Hepatocyte (in vitro differentiated cells): ENCODE measurements at places on chromosomes 16 and 17.

- DNase-seq = no peak
Measured at GRCh38 chr16:70804153-70804733, 3.3 kb upstream of the VAC14 start.

GRCh38 chr17:72985882-72986720 is 106.4 kb downstream of the SLC39A11 start:
- DNase-seq = peak; percentile 81

- no peak for DNase-seq
Measured at GRCh38 chr17:65220732-65221131, 83.6 kb downstream of the RGS9 start.

- no peak for DNase-seq
Measured at GRCh38 chr16:67678354-67679023, 11.9 kb downstream of the C16orf86 start.

DNA sequence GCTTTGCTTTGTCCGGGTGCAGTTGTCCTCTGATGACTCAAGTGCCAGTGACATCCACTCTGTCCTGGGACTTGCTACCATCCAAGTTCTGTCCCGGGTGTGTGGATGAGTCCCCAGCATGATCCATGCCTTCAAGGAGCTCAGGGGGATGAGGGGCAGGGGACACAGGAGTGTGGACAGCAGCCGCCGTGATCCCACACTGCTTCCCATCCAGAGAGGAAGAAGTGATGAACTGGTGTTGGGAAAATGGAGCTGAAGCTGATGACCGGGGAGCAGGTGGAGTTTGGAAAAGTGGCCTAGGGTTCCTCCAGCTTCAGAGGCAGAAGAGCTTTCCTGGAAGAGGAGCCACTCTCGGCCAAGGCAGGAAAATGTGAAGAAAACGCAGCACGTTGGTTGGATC is 249.6 kb upstream of the TNRC6C start:
- DNase-seq = no peak

GRCh38 chr16:3643095-3643730 is 11.3 kb upstream of the DNASE1 start:
- DNase-seq = peak; percentile 4

GRCh38 chr16:27980076-27980775 is 83.3 kb downstream of the GSG1L start:
- DNase-seq = no peak

- DNase-seq = peak; percentile 98
Measured at GRCh38 chr17:81911277-81911961, at the start of gene PCYT2. Gene PCYT2, minus strand, starts transcription at chr17:81911399. Its CDS starts 44 bp downstream, at chr17:81911355.

- DNase-seq = no peak
Measured at GRCh38 chr17:68205808-68206720, 41.8 kb upstream of the AMZ2 start.

DNA sequence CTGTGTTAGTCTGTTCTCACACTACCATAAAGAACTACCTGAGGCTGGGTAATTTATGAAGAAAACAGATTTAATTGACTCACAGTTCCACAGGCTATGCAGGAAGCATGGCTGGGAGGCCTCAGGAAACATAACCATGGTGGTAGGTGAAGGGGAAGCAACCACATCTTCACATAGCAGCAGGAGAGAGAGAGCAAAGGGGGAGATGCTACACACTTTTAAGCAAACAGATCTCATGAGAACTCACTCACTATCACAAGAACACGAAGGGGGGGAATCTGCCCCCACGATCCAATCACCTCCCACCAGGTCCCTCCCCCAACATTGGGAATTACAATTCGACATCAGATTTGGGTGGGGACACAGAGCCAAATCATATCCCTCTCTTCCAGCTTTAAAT is 31.8 kb upstream of the NXPH3 start:
- no peak for DNase-seq

GRCh38 chr16:2090777-2091546 is 43.2 kb downstream of the TSC2 start:
- peak; percentile 95 for DNase-seq

- DNase-seq = peak; percentile 96
Measured at GRCh38 chr16:71883849-71884638, at the start of gene ZNF821. Gene ZNF821, minus strand, starts transcription at chr16:71884182. Its CDS starts 4,236 bp downstream, at chr16:71879946.

DNA sequence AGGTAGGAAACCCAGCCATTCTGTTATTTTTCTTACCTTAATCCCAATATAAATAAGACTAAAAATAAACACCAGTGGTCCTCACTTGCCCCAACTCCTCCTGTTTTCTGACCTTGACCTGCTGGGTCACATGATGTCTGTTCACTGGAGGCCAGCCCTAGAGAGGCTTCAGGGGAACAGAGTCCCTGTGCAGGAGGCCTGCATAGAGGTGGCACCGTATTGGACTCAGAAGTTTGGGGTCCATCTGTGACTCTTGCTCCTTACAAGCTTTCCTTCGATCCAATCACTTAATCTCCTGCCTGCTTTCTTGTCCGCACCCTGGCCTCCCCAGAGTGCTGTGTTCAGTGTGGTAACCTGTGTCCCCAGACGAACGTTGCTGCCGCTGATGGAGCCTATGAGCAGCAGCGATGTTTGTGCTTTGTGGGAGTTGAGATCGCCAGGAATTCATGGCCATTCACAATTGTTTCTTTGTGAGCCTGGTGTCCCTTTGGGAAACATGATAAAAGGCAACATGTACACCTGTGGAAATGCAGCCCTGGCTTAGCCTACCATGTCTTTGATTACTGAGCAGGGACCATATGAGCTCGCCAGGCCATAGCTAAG is 4.7 kb downstream of the IGSF6 start:
- no peak for DNase-seq

GRCh38 chr16:31876951-31877828 is 3.6 kb downstream of the ZNF267 start:
- DNase-seq = peak; percentile 63

GRCh38 chr17:52156576-52157570 is 1.6 kb downstream of the CA10 start:
- DNase-seq = no peak
